ENCODE measurements at places on chromosomes 2 and 18.

- no peak for DNase-seq
These were observed 1.4 kb downstream of the CEP76 start for GRCh38 chr18:12701161-12701560.

DNA sequence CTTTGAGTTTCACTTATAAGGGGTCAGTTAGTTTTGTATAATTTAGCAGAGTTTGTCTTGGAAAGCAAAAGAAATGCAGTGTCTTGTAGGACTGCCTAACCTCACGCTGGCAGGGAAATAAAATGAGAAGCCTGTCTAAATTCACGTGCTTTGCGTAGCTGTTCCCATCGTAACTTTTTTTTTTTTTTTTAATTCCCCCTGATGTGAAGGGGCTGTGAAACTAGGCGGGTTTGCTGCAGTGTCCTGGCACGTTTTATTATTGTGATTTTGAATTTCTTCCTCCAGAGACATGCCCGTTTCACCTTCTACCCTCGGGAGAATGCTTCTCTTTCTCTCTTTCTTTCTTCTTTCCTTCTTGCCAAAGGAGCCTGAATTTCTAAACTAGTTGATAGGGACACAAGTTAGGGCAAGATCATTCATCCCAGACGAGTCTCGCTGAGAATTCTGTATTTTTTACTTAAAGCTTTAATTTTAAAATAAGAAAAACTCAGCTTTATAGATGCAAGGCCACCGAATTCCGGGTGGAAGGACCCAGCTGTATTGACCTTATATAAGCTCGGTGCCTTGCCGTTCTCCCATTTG, 2.3 kb downstream of the MEIS1 start:
- no peak for DNase-seq

DNA sequence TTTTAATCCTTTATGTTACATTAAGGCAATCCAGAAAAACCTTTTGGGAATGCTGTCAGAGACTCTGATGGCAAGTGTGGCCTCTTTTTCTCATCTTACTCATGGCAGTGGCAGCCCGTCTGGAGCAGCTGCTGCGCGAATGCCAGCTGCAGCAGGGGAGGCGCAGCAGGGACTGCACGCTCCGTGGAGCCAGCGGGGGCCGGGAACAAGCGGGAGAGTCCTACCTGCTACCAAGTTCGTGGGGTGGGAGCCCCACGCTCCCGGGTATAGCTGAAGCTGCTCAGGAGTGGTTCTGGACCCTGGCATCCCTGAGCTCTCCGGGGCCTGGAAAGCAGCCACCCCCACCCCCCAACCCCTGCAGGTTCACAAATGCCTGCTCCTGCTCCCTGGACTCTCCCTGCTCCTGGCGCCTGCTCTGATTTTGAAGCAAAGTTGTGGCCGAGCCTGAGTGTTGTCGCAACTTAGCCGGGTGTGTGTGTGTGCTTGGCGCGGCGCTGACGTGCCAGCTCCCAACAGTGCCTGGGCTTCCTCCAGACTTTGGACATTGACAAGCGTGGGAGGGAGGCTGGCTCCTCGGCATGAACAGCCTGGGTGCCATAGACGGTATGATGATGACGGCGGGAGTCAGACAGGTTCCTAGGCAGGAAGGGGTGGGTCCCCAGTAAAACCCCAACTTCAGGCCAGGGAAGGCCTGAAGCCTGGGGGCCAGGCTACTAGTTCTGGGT, 21.7 kb downstream of the TMX3 start:
- DNase-seq: no peak

GRCh38 chr2:64101141-64101591, 43.1 kb downstream of the PELI1 start:
- no peak for DNase-seq

- no peak for DNase-seq
These were observed 608 bp downstream of the PHOSPHO2 start for GRCh38 chr2:169694894-169695260.

DNA sequence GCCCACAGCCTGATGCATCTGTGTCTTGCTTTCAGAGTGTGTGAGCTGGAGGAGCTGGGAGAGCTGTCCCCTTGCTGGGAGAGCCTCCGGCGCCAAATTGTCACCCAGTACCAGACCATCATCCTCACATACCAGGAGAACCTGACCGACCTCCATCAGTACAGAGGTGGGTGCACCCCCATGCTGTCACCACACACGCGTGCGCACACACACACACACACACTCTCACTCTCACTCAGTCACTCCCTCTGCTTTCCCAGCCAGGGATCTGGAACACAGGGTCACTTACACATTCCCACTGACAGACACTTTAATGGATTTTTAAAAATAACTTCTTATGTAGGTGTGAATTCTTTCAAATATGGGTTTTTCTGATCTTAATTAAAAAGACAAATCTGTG, 64.5 kb downstream of the COA5 start:
- no peak for DNase-seq

Data from activated CD4-positive, alpha-beta T cell treated with anti-CD3 and anti-CD28 coated beads, Interleukin-2, amount 50 U/mL, for 48 hours (primary cell).